ENCODE measurements at places on chromosomes 11 and 22. TPM values are rescaled to one million over a fixed set of nuclear protein-coding genes. Genes with fewer than 3 reads are reported as not detected.

GTSE1 gene
- total RNA-seq = 0.25 TPM

DNA sequence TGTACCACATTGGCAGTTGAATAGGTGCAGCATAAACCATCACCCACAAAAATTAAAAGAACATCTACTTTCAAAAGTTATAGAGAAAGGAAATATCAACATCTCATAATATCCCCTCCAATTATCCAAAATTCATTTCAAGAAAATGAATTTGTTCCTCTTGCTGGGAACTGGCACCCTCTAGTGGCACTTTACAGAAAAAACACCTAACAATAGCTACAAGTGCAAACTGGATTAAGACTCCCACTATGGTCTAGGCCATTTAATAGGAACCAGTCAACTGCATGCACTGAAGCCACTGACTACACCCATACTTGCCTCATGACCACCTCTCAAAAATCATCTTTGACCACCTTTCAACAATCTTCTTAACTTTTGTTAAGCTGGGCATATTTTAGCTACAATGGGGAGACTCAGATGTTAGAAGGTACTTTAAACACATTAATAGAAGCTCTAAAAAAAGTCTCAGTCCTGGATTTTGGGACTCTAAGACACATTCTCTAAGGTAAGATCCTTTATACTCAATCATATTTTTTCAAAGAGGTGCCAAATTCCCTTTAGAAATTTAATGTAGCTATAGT lies 17.3 kb downstream of the TRAF6 start:
- DNase-seq = no peak

- DNase-seq = no peak
Observed at GRCh38 chr11:14813516-14813915, 78.5 kb downstream of the CYP2R1 start.

DNA sequence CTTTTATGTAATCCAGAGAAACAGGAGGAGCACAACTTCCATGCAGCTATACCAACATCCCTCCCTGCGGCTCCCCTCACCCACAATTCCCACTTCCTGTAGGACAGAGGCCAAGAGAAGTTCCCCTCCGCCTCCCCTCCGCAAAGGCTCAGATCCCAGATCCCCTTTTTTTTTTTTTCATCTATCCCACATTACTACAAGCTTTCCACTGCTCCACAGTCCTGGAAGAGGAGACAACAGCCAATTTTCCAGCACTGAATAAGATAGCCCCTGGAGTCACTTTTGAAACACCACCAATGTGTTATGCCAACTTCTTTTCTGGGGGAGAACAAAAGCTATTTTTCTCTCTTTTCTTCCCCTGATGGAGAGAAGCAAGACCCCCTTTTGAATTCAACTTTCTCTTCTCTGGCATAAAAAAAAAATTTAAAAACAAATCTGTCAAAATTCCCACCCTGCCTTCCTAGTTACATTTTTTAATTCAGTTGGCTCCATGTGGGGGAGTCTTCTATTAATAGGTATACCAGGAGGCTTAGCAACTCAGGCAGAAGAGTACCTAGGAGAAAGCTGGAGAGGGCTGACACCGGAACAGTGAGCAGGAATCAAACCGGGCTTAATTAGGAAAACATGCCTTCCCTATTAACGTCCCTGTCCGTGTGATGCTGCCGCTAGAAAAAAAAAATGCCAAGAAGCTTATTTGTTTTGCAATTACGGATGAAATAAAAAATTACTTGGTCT lies 543.4 kb downstream of the BUD13 start:
- DNase-seq = no peak

GRCh38 chr11:33988586-33989370 lies 62.8 kb upstream of the CAPRIN1 start:
- no peak for DNase-seq

DNA sequence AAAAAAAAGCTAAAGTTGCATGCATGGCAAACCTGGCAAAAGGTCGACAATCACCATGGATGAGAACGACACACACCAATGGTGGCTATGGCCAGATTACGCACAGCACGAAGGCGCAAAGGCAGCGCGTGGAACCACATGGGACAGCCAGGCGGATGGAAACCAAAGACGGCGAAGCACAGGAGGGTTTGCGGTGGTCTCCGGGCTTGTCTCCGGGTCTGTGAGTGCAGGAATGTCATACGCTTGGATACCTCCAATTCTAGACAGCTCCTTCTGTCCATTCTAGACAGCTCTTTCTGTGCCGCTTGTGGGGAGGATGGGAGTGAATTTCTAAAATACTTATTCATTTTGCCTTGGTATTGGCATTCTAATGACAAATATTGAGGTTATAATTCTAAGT lies 685.4 kb downstream of the BRD1 start:
- DNase-seq = no peak

DNA sequence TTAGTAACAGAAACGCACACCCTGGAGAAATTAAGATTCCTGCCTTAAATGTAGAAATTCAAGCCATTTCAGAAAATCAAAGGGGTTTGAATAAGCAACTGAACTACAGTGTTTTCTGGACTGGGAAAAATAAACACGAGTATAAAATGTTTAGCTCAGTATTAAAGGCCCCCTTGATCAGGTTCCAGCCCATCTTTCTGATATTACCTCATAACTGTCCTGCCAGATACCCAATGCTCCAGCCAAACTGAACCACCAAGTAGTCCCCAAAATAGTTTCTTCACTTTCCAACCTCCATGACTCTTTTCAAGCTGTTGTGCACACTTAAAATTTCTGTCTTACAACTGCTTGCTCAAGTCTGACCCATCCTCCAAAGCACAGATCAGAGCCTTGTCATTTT lies 54.4 kb downstream of the SERGEF start:
- DNase-seq = no peak

GRCh38 chr11:98572941-98573340 lies 447.8 kb upstream of the CNTN5 start:
- no peak for DNase-seq

DNA sequence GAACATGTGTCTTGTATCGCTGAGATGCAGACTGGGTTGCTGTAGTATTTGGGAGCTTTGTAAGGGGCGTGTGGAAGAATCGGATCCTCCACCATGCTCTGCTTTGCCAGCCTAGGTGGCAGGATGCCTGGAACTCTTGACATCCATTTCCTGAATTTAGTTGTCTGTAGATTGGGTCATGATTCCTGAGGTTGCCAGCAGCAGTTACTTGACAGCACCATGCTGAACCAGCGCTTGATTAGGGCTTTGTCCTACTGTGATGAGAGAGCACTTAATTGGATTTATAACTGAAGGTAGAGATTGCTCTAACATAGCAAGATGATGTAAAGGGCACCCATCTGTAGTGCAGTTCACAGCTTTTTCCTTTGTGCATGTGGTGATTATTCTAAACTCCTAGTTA lies 75.6 kb upstream of the HORMAD2 start:
- no peak for DNase-seq

DNA sequence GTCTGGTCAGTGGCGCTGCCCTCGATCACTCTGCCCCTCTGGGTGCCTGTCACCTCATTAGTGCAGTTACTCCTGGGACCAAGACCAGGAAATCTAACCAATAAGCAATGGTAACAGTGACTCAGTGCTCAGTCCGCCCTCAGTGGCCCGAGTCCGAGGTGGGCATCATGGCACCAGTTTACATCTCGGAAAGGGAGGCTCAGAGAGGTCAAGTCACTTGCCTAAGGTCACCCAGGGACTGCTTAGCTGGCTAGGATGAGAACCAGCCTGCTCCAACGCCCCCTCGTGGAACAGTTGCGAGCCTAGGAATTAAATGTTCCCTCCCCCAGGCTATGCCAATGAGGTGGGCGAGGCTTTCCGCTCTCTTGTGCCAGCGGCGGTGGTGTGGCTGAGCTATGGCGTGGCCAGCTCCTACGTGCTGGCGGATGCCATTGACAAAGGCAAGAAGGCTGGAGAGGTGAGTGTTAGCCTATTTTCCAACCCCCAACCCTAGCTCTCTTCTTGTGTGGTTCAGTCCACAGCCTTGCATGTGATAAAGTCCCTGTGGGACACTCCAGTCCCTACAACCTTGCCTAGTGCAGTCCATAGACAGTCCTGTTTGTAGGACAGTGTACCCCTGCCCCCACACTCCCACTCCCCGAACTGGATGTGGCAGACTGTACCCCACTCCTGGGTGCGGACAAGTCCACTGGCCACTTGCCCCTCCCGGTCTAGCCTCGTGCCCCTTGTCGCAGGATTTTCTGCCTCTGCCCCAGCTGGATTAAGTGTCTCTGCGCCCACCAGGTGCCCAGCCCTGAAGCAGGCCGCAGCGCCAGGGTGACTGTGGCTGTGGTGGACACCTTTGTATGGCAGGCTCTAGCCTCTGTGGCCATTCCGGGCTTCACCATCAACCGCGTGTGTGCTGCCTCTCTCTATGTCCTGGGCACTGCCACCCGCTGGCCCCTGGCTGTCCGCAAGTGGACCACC lies 1.1 kb downstream of the MTFP1 start:
- DNase-seq = peak; percentile 68

DNA sequence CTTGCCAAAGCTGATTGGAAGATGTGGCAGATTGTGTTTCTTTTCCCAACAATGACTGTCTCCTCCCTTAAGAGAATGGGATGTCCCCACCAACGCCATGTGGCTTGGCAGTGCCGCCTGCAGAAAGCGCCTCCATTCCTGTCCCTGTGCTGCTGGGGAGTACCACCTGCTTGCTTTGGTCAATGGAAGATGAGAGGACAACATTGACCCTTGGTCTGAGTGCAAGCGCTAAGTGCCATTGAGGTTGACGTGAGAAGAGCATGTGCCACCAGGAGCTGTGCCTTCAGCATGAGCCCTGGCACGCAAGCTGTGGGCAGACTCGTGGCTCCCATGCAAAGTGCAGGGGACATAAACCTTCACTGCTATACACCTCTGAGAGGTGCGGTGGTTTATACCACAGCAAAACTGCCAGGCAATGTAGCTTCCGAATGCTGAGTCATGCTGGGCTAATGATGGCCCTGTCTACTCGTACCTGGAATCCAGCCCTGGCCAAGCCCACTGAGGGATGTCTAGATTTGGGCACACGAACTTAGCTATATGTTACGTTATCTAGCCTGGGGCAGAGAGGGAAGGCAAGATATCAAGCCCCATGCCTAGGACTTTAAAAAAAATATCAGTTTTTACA lies 41.9 kb downstream of the MYEOV start:
- no peak for DNase-seq

- no peak for DNase-seq
Observed at GRCh38 chr11:120358729-120359128, 22.5 kb downstream of the ARHGEF12 start.

SLC7A4 gene
- total RNA-seq = 0.25 TPM

GRCh38 chr22:38828191-38828590 lies 15.6 kb downstream of the NPTXR start:
- no peak for DNase-seq

Measured in left ventricle myocardium inferior (tissue), 1 donor.